ENCODE measurements at places on chromosomes 5 and 9. TPM values are rescaled to one million over a fixed set of nuclear protein-coding genes. Genes with fewer than 3 reads are reported as not detected.

GPR151 gene
- not detected for total RNA-seq

SMIM33 gene
- total RNA-seq = not detected

ABITRAM gene
- total RNA-seq = 2.7 TPM

PCDHGA11 gene
- 2.6 TPM for total RNA-seq

All from epithelial cell of proximal tubule (primary cell).